Endodermal cell (in vitro differentiated cells): ENCODE measurements at places on chromosomes 11 and 22. TPM values are rescaled to one million over a fixed set of nuclear protein-coding genes. Genes with fewer than 3 reads are reported as not detected.

The LRRC74B gene
- total RNA-seq: not detected in 2 replicates

DNA sequence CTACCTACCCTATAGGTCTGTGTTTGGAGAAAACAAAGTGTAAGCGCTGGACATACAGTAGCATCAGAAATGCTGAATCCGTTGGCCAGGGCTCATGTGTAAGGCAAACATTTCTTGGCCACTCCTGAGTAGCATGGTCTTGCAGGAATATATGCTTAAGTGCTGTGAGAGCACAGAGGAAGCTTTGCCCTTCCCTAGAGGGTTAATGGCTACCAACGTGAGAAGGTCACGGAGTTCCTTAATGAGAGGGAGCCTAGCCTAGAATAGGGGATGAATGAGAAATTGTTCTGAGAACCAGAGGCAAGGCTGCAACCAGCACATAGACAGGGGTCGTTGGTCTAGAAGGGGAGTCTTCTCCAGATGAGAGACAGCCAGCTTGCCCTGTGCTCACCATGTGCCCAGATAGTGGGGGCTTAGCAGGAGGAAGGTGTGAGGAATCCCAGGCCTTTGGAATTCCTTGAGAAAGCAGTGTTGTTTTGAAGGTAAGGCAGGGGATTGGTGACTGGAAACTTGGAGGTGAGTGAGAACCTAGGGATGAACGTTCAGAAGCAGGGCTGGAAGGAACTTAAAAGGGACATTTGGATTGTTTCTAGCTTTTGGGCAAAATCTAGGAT is 29.5 kb downstream of the RCOR2 start:
- peak overlapping the region; percentile 38 for H3K4me3 ChIP-seq
- H3K27me3 ChIP-seq: no peaks in the 10 kb centered on the region
- H3K36me3 ChIP-seq: peaks cover 7% of the 10 kb centered on the region
- DNase-seq: peak; percentile 86
- peaks cover 31% of the 10 kb centered on the region for H3K4me1 ChIP-seq

The MTA2 gene
- total RNA-seq: 80.6 to 158 TPM (median 155 TPM) in 3 replicates

The CARS1 gene
- total RNA-seq: 42.3 to 48.0 TPM (median 43.4 TPM) in 3 replicates

GRCh38 chr11:130706572-130706971 is 209.7 kb downstream of the SNX19 start:
- no peaks in the 10 kb centered on the region for H3K4me1 ChIP-seq
- H3K4me3 ChIP-seq: no peak overlapping the region
- no peak overlapping the region for H3K27ac ChIP-seq
- no peaks in the 10 kb centered on the region for H3K27me3 ChIP-seq

GRCh38 chr11:22930816-22931594 is 70.7 kb upstream of the CCDC179 start:
- H3K4me3 ChIP-seq: no peak overlapping the region
- H3K27ac ChIP-seq: no peak overlapping the region
- no peaks in the 10 kb centered on the region for H3K27me3 ChIP-seq
- H3K4me1 ChIP-seq: peaks cover under 1% of the 10 kb centered on the region
- no peak for DNase-seq
- no peaks in the 10 kb centered on the region for H3K36me3 ChIP-seq

GRCh38 chr11:126604461-126604860 is 249.0 kb downstream of the ST3GAL4 start:
- no peak overlapping the region for H3K4me3 ChIP-seq
- no peaks in the 10 kb centered on the region for H3K36me3 ChIP-seq
- H3K27me3 ChIP-seq: no peaks in the 10 kb centered on the region
- DNase-seq: no peak

The OR4D9 gene
- not detected in 3 replicates for total RNA-seq

DNA sequence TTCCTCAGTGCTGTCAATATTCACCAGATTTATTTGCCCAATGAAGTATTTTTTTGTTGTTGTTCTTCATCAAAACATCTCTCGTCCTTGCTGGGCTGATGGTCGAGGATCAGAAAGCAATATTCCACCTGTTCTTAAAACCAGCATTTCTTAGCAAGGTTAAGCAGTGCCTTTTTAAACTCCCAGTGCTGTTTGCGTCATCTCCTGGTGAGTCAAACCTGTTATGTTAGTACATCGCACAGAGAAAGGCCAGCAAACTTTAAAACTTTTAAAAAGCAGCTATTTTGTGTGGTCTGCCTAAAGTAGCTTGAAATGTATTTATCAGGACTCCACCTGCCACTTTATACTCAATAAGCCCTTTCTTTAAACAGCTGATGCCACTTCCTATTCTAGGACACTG is 802.0 kb downstream of the KCNA4 start:
- no peak for DNase-seq
- H3K27me3 ChIP-seq: no peaks in the 10 kb centered on the region
- H3K4me1 ChIP-seq: no peaks in the 10 kb centered on the region
- H3K36me3 ChIP-seq: no peaks in the 10 kb centered on the region
- no peak overlapping the region for H3K27ac ChIP-seq

The CHADL gene
- total RNA-seq: 0.79 and 0.84 TPM in 2 replicates

The MAP6 gene
- 4.0 to 4.2 TPM (median 4.2 TPM) in 3 replicates for total RNA-seq

GRCh38 chr11:19571906-19572305 is 140.7 kb upstream of the NAV2 start:
- no peak overlapping the region for H3K27ac ChIP-seq
- no peak for DNase-seq
- H3K4me3 ChIP-seq: no peak overlapping the region
- no peaks in the 10 kb centered on the region for H3K4me1 ChIP-seq

The GAL gene
- 166 and 220 TPM in 2 replicates for total RNA-seq

GRCh38 chr11:17498475-17498874 is 21.8 kb upstream of the ABCC8 start:
- no peak overlapping the region for H3K4me3 ChIP-seq
- H3K27ac ChIP-seq: no peak overlapping the region
- no peaks in the 10 kb centered on the region for H3K36me3 ChIP-seq
- H3K4me1 ChIP-seq: no peaks in the 10 kb centered on the region
- peak; percentile 81 for DNase-seq

The AQP11 gene
- total RNA-seq: 0.70 to 1.8 TPM (median 1.7 TPM) in 3 replicates

The C22orf15 gene
- 1.5 and 1.6 TPM in 2 replicates for total RNA-seq

The RPS6KA4 gene
- 14.1 and 14.5 TPM in 2 replicates for total RNA-seq

- H3K4me3 ChIP-seq: no peak overlapping the region
- H3K27ac ChIP-seq: no peak overlapping the region
- H3K36me3 ChIP-seq: no peaks in the 10 kb centered on the region
- no peaks in the 10 kb centered on the region for H3K27me3 ChIP-seq
- DNase-seq: peak; percentile 65
- peaks cover 4% of the 10 kb centered on the region for H3K4me1 ChIP-seq
Observed at GRCh38 chr22:38572065-38572464, 2.1 kb upstream of the DMC1 start.

GRCh38 chr11:115168229-115168671 is 336.0 kb downstream of the CADM1 start:
- DNase-seq: no peak
- no peak overlapping the region for H3K4me3 ChIP-seq
- no peak overlapping the region for H3K27ac ChIP-seq
- peaks cover 23% of the 10 kb centered on the region for H3K4me1 ChIP-seq
- no peaks in the 10 kb centered on the region for H3K27me3 ChIP-seq

- peaks cover 4% of the 10 kb centered on the region for H3K4me1 ChIP-seq
- H3K27ac ChIP-seq: no peak overlapping the region
- H3K4me3 ChIP-seq: no peak overlapping the region
- no peaks in the 10 kb centered on the region for H3K36me3 ChIP-seq
Observed at GRCh38 chr11:131884461-131885073, 514.2 kb downstream of the NTM start.

GRCh38 chr22:36369004-36369921 is 18.5 kb downstream of the MYH9 start:
- peak; percentile 73 for DNase-seq
- peaks cover 42% of the 10 kb centered on the region for H3K4me1 ChIP-seq
- H3K36me3 ChIP-seq: peaks cover 47% of the 10 kb centered on the region
- H3K4me3 ChIP-seq: peak overlapping the region; percentile 62
- H3K27me3 ChIP-seq: no peaks in the 10 kb centered on the region
- peak overlapping the region; percentile 93 for H3K27ac ChIP-seq

- H3K4me3 ChIP-seq: no peak overlapping the region
- H3K27ac ChIP-seq: no peak overlapping the region
- H3K4me1 ChIP-seq: no peaks in the 10 kb centered on the region
Observed at GRCh38 chr11:129493746-129494145, 118.1 kb downstream of the BARX2 start.

GRCh38 chr11:100629671-100630070 is 57.4 kb upstream of the ARHGAP42 start:
- no peak overlapping the region for H3K27ac ChIP-seq
- no peaks in the 10 kb centered on the region for H3K36me3 ChIP-seq
- peak; percentile 53 for DNase-seq
- no peaks in the 10 kb centered on the region for H3K27me3 ChIP-seq
- no peak overlapping the region for H3K4me3 ChIP-seq

The PI4KA gene
- total RNA-seq: 49.0 to 54.8 TPM (median 50.1 TPM) in 3 replicates

GRCh38 chr11:61480994-61481335 is 27.6 kb upstream of the LRRC10B start:
- peak; percentile 93 for DNase-seq
- no peaks in the 10 kb centered on the region for H3K27me3 ChIP-seq
- H3K36me3 ChIP-seq: no peaks in the 10 kb centered on the region

The PAMR1 gene
- 51.3 to 79.0 TPM (median 73.5 TPM) in 3 replicates for total RNA-seq

The FXYD6 gene
- 53.5 to 58.8 TPM (median 54.1 TPM) in 3 replicates for total RNA-seq

DNA sequence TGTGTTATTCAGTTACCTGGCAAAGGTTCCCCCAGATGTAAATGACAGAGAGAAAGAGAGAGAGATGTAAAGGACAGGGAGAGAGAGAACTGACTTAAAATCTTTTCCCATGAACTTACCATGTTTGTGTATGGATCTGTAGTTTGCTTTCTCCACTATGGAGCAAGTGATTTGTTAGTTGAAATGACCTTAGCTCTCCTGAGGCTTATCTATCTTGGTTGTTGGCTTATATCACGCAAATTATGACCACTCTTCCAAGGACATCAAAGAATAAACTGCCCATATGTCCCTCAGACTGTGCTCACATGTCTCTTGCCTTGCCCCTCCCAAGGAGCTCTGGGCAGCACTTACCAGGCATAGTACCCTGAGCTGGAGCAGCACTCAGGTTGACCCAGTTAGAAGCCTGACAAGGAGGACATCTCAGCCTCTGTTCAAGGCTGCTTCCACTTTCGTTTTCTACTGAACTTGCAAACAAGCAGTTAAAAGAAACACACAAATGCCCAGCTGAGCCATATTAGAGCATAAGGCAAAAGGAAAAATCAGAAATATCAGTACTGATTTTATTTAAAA is 95.3 kb upstream of the RCN1 start:
- H3K4me3 ChIP-seq: no peak overlapping the region
- H3K27ac ChIP-seq: no peak overlapping the region
- H3K4me1 ChIP-seq: no peaks in the 10 kb centered on the region
- peaks cover 3% of the 10 kb centered on the region for H3K27me3 ChIP-seq
- no peaks in the 10 kb centered on the region for H3K36me3 ChIP-seq

The MS4A4A gene
- total RNA-seq: not detected in 2 replicates

DNA sequence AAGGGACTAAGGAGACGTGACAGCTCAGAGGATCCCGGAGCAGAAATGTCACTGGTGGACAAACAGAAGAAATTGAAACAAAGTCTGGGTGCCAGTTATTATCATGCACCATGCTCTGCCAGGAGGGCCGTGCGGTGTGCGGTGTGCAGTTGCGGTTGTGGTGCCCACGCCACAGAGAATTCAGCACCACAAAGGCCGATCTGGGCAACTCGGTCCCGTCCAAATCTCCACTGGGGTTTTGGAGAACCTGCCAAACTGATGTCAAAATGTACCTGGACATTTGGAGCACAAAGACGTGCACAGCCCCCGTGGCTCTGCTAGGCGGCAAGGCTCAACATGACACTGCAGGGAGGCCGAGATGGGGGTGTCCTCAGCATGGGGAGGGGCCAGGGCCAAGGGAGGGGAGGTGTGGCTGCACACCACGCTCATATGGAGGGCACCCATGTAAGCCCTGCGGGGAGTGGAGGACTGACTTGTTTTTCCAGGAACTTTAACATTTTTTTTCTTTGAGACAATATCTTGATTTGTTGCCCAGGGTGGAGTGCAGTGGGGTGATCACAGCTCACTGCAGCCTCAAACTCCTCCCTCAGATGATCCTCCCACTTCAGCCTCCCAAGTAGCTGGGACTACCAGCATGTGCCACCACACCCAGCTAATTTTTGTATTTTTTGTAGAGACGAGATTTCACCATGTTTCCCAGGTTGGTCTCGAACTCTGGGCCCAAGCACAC is 39.4 kb downstream of the GNB1L start:
- no peaks in the 10 kb centered on the region for H3K4me1 ChIP-seq
- H3K36me3 ChIP-seq: no peaks in the 10 kb centered on the region
- DNase-seq: peak; percentile 10
- H3K27me3 ChIP-seq: no peaks in the 10 kb centered on the region
- H3K27ac ChIP-seq: no peak overlapping the region

GRCh38 chr11:85184721-85185120 is 442.4 kb downstream of the DLG2 start:
- DNase-seq: no peak
- no peaks in the 10 kb centered on the region for H3K27me3 ChIP-seq
- no peak overlapping the region for H3K27ac ChIP-seq
- H3K36me3 ChIP-seq: no peaks in the 10 kb centered on the region
- H3K4me3 ChIP-seq: no peak overlapping the region
- peaks cover 2% of the 10 kb centered on the region for H3K4me1 ChIP-seq

DNA sequence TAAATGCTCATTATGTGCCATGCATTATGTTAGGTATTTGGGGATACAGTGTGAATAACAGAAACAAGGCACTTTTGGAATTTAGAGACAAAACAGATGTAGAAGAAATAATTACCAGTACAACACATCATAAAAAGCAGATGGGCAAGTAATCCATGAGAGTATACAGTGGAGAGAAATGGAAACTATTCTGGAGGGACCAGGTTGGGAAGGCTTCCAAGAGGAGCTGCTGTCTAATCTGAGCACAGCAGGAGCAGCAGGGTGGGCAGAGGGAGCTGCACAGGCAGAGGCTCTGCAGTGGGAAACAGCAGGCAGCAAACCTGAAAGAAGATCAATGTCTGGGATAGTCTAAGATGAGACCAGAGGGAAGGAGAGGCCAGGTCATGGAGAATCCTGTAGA is 268.7 kb upstream of the CCDC90B start:
- no peaks in the 10 kb centered on the region for H3K36me3 ChIP-seq
- no peak for DNase-seq
- H3K27me3 ChIP-seq: peaks cover 17% of the 10 kb centered on the region
- no peak overlapping the region for H3K4me3 ChIP-seq
- H3K4me1 ChIP-seq: no peaks in the 10 kb centered on the region

The CASP5 gene
- not detected in 3 replicates for total RNA-seq

The TEF gene
- 7.9 to 13.1 TPM (median 9.7 TPM) in 3 replicates for total RNA-seq

- no peak overlapping the region for H3K4me3 ChIP-seq
- DNase-seq: no peak
- no peaks in the 10 kb centered on the region for H3K36me3 ChIP-seq
- no peaks in the 10 kb centered on the region for H3K27me3 ChIP-seq
- no peak overlapping the region for H3K27ac ChIP-seq
Observed at GRCh38 chr11:26976389-26976788, 17.5 kb upstream of the FIBIN start.

The DDB1 gene
- 247 to 267 TPM (median 251 TPM) in 3 replicates for total RNA-seq

The MPZL2 gene
- 3.2 and 3.3 TPM in 2 replicates for total RNA-seq
